Brain (organoid and tissue), 16 donors: ENCODE measurements at places on chromosomes 5 and 9.

GRCh38 chr5:58012102-58012501 is 447.8 kb downstream of the PLK2 start:
- DNase-seq = no peak

GRCh38 chr5:169785771-169786618 is 148.9 kb downstream of the DOCK2 start:
- DNase-seq = no peak

GRCh38 chr5:151239237-151239861 is 13.6 kb upstream of the GM2A start:
- peak; percentile 73 for DNase-seq

GRCh38 chr5:111461255-111461671 is 51.1 kb downstream of the STARD4 start:
- peak; percentile 80 for DNase-seq
